ENCODE measurements at places on chromosomes 13 and 19.

- DNase-seq, result no peak
These were observed 5.8 kb upstream of the TLE5 start for GRCh38 chr19:3068071-3068470.

DNA sequence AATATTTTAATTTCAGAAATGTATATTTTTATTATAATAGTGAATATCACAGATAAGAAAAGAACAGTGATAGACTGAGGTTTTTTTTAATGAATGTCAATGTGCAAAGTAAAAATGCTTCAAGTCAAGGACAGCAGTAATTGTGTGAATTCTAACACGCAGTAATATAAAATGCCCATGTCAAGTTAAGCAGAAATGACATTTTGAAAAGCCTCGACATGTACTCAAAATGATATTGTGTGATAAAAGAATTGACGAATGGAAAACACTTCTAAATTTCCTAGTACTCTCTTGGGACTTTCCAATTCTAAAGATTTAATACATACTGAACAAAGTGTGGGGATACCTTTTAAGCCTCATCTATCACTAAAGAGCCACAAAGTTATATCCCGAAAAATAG is 172.6 kb downstream of the SLITRK6 start:
- no peak for DNase-seq

- DNase-seq, result no peak
These were observed 43.3 kb downstream of the CRYL1 start for GRCh38 chr13:20482275-20482761.

DNA sequence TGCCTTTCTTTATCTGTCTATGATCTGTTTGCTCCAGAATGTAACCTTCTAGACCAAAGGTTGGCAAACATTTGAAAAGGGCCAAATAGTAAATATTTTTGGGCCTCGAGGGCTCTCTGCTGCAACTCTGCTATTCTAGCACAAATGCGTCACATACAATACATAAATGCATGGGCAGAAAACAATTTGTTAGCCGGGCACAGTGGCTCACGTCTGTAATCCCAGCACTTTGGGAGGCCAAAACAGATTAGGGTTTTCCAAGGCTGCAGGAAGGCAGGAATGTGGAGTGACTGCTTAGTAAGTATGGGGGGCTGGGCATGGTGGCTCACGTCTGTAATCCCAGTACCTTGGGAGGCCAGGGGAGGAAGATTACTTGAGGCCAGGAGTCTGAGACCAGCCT is 21.9 kb upstream of the EVI5L start:
- DNase-seq, result no peak

DNA sequence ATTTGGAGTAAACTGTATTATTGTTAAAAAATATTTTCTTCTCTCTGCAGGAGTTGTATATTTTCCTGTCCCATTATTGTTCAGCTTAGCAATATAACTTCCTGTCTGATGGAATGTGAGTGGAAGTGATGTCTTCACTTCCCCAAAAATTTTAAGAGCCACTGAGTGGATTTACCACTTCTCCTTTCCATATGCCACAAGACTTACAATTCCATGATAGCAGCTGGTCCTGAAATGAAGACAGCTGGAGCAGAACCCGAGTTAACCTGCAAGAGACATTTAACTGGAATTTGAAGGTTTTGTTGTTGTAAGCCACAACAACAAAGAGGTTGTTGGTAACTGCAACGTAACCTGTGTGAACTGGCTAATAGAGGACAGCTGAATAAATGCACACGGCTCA is 23.4 kb upstream of the TBC1D4 start:
- no peak for DNase-seq

- no peak for DNase-seq
These were observed 708.8 kb downstream of the UQCRFS1 start for GRCh38 chr19:28504139-28504538.

DNA sequence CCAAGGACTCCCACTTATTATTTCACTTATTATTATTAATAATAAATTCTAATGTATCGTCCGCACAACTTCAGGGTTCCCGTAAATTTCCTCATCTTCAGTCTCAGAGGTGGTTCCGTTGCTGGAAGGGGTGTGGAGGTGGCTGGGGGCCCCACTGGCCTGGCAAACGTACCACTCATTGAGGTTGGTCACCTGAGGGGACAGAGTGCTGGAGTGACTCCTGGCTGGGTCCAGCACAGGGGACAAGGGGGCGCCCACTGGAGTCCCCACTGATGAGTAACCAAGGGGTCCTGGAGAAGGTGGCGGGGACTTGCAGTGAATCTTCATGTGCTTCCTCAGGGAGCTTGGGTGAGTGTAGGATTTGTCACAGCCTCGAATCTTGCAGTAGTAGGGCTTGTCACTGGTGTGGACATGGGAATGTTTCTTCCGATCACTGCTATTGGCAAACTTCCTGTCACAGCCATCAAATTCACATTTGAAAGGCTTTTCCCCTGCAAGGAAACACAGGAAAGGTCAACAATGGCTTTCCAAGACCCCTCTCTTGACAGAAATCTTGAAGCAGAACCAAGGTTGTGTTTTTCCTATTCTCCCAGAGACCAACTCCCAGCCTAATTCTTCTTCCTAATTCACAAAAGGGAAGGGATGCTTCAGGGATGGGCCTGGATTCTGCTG is 6.1 kb downstream of the ZIC5 start:
- DNase-seq, result no peak

- DNase-seq, result no peak
These were observed 30.5 kb downstream of the ZNF701 start for GRCh38 chr19:52600639-52601024.

- peak; percentile 34 for DNase-seq
These were observed at the start of gene ETHE1 for GRCh38 chr19:43526884-43527859. TSS of gene ETHE1 (minus strand) at chr19:43527201. CDS start at chr19:43527177, 24 bp downstream.

- no peak for DNase-seq
These were observed 89.7 kb downstream of the DCT start for GRCh38 chr13:94389604-94390351.

GRCh38 chr13:59061621-59062020 is 1102.1 kb downstream of the DIAPH3 start:
- DNase-seq, result no peak

DNA sequence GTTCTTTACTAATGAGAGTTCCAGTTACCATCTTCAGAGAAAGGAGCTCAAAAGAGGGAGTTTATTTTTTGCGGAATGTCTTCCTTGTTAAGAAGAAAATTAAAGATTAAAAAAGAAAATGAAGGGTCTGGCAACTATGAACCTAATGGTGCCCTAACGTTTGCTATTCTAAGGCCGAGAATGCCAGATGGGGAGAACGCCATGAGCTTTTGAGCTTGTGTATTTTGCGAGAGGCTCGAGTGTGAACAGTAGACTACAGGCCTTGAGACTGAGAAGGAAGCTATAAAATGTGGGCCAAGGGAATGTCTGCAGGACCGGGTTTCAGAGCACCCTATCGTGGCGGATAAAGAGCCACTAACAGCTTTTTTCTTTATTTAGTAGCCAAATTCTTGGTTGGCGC is 6.7 kb downstream of the FGF14 start:
- DNase-seq, result no peak

GRCh38 chr13:95503662-95504061 is 48.9 kb upstream of the CLDN10 start:
- DNase-seq, result no peak

DNA sequence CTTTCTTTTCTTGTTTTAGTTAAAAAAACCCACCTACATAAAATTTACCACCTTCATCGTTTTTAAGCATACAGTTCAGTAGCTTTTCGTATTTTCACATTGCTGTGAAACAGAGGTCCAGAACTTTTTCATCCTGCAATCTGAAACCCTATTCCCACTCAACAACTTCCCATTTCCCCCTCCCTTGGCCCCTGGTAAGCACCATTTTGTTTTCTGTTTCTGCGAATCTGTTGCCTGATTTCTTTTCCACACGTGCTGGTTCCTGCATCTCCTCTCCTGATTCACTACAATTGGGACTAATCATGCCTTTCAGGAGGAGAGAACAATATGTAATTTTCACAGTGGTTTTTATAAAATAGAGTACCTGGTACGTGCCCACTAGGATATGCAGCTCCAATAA is 149.2 kb upstream of the RNF113B start:
- DNase-seq, result no peak

DNA sequence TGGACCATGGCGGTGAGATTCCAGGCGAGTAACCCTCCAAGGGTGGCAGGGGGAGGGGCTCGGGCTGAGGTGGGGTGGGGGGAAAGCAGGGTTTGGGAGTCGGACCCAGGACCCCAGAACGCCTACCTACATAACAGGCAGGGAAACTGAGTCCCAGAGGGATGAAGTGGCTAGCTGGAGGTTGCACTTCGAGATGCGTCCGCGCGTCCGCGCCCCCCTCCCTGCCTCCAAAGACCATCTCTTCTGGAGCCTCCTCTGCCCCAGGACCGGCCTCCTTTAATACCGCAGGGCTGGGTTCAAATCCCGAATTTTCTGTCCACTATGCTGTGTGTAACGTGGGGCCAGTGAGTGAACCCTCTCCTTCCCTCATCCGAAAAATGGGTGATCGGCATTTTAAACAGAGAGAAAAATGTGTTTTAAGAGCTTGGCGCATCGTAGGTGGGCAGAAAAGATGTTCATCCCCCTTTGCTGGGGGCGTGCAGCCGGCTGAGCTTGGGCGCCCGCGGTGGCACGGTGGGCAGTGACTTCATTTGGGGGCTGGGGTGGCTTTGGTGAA is 13.8 kb downstream of the TJP3 start:
- DNase-seq, result no peak

DNA sequence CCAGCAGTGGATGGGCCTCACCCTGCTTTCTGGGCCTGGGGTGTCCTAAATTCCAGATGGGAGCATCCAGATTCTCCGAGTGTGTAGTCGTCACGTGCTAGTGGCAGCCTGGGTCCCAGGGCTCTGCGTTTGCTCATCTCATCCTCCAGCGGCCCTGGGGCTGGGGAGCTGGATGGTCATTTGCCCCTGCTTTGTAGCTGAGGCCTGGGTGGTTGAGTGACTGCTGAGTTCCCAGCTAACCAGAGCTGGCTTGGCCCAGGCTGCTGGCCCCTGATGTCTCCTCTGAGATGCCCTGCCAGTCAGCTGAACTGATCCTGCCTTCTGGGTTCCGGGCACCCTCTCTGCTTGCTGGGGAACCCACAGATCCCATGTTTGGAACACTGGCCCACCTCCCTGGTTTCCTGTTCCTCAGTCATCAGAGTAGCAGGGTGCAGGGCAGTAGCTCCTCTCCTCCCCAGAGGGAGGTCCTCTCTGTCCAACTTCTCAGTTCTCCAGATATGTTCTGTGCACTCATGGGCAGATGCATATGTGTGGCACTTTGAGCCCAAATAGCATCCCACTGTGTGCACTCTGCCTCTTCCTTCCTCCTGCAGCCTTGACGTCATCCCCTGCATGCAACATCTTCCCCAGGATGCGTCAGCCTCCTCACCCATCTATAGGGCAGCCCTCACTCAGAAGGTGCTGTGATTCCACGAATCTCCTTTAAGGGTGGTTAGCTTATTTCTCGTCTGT is 22.4 kb upstream of the CRTC1 start:
- no peak for DNase-seq

GRCh38 chr19:3970313-3970807 is 539 bp downstream of the DAPK3 start:
- DNase-seq, result no peak

GRCh38 chr19:2494447-2495129 is 18.7 kb downstream of the GADD45B start:
- peak; percentile 52 for DNase-seq

DNA sequence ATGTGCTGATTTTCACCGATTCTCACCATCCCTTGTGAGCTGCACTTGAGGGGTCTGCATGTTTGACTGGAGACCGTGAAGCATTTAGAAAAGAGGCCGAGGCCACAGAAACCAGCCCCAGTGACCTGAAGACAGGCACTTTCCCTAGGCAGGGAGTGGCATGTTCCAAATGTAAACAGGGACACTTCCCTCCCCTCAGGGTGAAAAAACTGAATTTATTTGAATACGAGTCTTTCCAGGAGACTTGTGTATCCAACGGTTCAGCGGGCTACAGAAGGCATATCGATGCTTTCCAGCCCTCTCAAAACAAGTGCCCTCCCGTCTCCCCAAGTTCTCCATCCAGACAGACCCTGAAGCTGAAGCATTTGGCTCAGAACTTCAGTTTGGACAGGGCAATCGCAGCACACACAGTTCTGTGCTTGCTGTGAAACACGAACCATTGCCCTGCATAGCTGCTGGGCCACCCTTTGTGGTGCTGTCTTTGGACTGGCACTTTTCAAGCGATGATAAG is 106.1 kb downstream of the ZIC5 start:
- no peak for DNase-seq

DNA sequence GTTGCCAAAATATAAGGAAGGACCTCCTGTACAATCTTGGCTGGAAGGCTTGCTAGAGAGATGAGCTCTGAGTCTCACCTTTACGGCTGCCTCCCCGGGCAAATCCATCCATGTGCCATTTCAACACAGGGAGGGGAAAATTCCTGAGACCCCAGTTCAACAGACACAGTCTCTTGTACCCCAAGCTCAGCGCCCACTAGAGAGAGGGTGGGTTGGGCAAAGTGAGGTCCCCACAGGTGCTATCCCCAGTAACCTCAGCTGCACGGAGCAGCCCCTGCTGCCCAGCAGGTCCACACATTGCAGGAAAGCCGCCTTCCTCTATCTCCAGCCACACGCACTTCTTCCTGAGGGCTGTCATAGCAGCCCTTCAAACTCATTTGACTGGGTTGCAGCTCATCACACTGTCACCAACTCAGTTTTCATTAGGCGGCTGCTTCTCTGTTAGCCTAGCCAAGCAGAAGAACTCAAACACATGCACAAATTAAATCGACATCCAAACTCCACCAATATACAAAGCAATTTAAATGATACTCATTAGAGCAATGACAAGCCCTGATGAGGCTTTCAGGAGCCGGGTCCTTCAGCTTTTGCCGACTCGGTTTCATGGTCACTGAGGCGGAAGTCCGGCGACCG is 80.4 kb downstream of the TSHZ3 start:
- no peak for DNase-seq

DNA sequence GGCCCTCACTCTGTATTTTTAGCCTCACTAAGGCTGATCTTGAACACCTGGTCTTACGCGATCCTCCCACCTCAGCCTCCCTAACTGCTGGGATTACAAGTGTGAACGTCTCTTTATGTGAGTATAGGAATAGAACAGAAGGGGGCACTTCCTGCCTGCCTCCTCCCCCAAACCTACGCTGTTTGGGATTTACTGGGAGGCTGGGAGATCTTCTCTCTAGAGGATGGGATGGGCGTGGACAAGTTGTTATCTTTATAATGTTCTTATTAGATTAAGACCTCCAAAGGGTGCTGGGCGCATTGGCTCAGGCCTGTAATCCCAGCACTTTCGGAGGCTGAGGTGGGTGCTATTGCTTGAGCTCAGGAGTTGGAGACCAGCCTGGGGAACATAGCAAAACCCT is 2.9 kb upstream of the CSNK1G2 start:
- DNase-seq, result no peak

GRCh38 chr13:53569453-53569852 is 540.8 kb downstream of the OLFM4 start:
- no peak for DNase-seq

GRCh38 chr19:5515737-5516136 is 52.0 kb downstream of the TINCR start:
- no peak for DNase-seq

- DNase-seq, result no peak
These were observed 927 bp downstream of the COL4A2 start for GRCh38 chr13:110307767-110308655.
